ENCODE measurements at places on chromosomes 7 and 10.
A peak's percentile ranks its signal among the peaks of the same experiment; 100 is the strongest.

DNA sequence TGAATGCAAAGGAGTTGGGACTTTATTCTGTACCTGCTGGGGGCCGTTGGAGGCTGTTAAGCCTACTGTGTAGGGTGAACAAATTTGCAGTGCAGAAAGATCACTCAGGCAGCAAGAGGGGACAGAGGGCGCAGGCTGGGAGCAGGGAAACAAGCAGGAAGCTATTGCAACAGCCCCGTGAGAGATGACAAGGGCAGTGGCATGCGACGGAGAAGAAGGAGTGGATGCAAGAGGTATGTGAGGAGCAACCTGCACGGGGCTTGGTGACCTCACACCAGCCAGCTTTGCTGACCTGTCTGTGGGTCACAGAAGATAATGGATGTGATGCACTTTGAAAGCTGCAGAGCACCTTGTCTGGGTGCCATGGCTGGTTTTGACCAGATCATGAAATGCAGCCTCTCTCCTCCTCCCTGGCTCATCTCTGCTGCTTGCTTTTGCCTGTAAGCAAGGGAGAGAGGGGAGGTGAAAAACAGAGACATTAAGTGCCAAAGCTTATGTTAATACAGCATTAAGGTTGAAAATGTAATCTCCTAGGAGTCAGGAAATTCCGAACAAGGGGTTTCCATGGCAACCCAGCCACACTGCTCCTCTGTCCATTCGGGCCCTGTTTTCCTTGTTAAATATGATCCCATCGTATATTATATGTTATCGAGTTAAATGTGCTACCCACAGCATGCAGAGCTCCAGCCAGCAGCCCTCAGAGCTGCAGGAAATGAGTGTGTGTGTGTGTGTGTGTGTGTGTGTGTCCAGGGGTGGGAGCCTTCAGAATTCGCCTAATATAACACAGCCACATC, 314.3 kb upstream of the ZMIZ1 start:
- DNase-seq, result peak; percentile 72

DNA sequence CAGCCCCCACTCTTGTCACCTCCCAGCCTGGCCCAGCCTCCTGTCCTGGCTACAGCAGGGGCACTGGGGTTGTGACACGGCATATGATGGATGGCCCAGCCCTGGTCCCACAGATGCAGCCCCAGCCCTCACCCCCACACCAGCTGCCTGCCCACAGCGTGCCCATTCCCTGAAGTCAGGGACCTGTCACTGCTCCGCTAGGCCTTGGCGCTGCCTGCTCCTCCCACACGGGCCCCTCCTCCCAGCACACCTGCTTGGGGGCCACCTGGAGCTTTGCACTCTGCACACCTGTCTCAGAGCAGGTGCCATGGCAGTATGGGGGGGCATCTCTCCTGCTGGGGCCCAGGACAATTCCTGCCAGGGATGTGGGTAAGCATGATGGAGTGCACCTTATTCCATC, 3.5 kb downstream of the GCK start:
- no peak for DNase-seq

GRCh38 chr7:132035517-132036362, 479.3 kb upstream of the PODXL start:
- DNase-seq, result no peak

DNA sequence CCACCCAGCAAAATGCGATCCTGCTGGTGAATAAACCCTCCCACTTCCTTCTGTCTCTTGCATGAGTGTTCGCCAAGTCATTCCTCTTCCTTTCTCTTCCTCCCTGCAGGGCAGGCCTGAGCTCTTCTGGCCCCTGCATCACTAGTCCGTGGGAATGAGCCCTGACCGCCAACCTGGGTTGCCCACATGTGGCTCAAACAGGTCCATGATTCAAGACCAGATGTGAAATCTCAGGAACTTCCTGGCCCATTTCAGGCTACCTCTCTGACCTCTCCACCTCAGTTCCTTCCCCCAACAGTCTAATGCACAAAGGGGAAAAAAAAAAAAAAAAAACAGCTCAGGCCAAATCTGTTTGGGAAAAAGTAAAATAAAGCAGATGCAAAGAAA, 5.4 kb upstream of the YWHAG start:
- peak; percentile 73 for DNase-seq

DNA sequence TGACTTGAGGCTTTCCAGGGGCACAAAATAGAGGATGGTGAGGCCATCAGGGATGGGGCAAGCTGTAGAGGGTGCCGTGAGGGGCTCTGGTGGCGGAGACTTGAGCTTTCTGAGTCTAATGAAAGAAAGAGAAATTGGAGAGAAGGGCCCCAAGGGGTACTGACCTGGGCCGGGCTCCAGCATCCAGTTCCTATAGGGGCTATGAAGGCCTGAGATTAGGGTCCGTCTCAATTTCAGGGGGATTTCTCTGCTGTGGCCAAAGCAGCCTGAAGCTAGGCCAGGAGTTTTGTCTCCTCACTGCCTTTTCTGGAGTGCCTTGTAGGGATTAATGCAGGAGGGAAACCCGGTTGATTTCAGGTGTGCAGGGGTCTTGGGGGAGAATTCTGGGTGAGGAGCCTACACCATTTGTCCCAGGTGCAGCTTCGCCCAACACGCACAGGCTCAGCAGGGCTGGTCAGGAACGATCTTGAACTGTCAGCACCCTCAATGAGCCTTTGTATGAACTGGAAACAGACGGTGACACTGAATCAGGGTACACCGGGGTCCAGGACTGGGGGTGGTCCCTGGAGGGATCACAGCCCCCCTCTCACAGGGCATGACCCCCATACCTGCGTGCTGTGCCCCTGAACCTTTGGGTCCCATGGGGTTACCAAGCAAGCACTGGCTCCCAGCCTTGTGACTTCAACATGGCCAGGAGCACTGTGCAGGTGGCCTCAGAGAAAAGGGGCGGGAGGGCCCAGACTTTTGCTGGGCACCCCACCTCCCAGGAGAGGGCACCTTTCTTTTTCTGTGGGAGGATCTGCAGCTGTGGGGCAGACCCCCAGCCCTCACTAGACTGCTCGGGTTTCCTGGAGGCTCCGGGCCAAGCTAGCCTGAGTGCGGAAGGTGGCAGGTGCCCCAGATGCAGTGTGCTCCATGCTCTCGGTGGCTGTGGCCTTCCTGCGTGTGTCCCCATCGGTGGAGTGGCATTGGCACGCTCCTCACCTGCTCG, 122.9 kb upstream of the RET start:
- peak; percentile 42 for DNase-seq

DNA sequence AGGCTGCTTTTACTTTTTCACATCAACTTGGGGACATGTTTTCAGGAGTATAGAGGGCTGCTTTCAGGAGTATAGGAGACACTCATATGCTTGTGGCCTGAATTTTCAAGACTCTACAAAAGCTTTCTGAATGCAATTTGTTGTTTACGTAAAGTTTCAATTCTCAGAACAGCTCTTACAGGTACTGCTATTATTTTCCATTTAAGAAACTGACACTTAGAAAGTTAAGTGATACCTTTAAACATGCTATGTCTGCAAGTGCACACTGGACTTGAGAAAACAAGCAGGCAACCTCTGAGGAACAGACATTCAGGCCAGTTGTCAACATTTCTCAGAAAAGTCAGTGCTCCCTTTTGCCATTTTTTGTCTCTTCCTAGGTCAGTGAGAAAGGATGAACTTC, 70.0 kb upstream of the PHYHIPL start:
- DNase-seq, result no peak
